ENCODE measurements at places on chromosomes 3 and 15. TPM values are rescaled to one million over a fixed set of nuclear protein-coding genes. Genes with fewer than 3 reads are reported as not detected.

Gene SORD
- total RNA-seq = 207 TPM

Gene EXD1
- total RNA-seq = not detected

DNA sequence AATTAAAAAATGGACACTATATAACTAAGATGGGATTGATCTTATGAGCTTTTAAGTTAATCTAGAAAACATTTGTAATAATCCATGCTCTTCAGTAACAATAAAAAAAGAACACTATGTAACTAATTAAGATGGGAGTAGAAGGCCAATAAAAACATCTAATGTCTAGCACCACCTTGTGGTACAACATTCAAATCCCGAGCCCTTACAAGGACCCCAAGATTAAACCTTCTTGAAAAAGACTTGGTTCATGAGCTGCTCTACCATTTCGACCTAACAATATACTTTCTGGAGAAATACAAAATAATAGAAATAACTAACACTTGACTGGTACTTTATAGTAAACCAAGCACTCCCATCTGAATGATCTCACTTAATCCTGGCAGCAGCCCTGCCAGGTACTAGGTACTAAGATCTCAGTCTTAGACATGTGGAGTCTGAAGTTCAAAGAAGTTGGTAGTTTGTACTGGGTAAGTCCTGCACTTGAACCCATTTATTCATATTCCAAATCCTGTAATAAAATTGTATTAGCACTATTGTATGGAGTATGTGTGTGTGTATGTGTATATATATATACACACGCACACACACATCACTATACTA lies 21.8 kb downstream of the METTL6 start:
- DNase-seq = peak; percentile 62

- no peak for DNase-seq
Measured at GRCh38 chr15:78740904-78741274, 70.4 kb downstream of the ADAMTS7 start.

- no peak for DNase-seq
Measured at GRCh38 chr3:190077395-190078045, 43.2 kb downstream of the P3H2 start.

GRCh38 chr15:67228286-67228685 lies 26.2 kb downstream of the AAGAB start:
- no peak for DNase-seq

DNA sequence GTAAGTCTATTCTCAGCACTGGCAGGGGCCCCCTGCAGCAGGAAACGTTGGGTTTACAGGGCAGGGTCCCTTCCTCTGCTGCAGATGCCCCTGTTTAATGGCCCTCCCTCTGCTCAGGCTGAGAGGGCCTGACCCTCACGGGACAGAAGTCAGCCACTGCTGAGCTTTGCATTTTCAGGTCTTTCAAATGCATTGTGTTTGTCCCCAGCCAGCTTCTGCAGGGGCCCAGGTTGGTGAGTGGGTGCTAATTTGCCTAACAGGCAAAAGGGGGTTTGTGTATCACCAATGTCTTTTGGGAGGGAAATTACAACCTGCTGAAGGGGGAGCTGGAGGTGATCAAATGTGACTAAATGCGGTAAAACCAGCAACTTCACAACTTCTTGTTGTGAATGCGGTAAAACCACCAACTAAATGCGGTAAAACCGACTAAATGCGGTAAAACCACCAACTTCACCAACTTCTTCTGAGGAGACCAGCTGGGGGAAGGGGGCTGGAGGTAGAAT lies 44.8 kb upstream of the UBE2E1 start:
- no peak for DNase-seq
